ENCODE measurements at places on chromosomes 1 and 21. TPM values are rescaled to one million over a fixed set of nuclear protein-coding genes. Genes with fewer than 3 reads are reported as not detected.

- no peak for DNase-seq
Measured at GRCh38 chr1:202837746-202838262, 27.1 kb downstream of the PCAT6 start.

DNA sequence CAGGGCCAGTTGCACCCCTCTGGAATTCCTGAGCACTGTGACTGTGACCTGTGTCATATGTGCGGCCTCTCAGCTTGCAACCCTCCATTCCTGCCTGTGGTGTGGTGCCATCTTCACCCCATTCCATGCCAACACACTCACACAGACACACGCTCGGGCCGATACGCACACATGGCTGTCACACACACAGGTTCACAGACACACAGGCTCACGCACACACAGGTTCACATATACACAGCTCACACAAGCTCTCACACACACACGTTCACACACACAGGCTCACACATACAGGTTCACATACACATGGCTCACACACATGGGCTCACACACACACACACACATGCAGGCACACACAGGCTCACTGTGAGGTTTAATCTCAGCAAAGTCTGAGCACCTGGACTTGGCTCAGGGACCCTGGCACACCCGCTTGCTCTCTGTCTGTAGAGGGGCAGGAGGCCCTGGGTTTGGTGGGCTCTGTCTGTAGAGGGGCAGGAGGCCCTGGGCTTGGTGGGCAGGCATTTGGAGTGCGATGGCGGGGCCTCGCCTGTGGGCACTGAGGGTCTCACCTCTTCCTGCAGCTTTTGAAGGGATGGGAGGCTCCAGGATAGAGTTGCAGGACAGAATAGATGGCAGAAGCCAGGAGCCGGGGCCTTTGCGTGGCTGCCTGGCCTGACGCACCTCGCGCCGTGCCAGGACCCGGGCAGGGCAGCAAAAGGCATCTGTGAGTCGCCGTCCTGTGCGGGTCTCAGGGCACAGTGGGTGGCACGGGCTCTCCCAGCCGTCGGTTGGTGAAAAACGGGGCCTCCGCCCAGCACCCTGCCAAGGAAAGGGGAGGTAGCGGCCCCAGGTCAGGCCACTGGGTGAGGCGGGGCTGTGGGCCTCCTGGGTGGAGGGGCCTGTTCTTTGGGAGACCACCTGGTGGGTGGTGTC is 17.1 kb downstream of the COL18A1 start:
- DNase-seq = no peak

DNA sequence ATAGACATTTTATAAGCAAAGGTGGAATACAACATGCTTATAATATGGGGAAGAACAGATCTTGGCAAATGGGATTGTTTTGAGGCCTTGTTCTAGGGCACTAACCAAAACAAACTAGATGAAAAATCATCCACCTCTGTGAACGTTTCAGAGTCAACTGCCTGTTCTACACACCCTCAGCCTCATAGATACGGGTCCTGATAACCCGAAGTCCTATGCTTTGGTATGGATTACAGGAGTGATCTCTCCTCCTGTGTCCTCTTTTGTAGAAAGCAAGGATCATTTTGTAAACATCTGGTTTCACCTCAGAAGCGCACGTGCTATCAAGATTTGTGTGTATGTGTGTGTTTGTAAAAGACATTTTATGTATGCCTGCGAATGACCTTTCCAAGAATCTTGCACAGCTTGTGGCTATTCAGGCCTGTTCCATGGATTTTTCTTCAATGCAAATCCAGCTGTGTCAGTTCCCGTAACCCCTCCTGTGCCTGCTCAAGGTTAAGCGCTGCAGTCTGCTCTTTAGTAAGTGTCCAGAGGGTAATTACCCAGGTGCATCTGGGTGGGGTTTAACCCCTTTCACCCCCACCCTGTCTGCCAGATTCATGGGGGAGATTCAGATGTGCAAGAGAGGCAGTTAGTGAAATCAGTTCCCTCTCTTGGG is 132.4 kb downstream of the ROR1 start:
- no peak for DNase-seq

The TTLL7 gene
- 0.12 TPM for total RNA-seq

The RGS4 gene
- not detected for total RNA-seq

- DNase-seq = no peak
Measured at GRCh38 chr1:38153066-38153777, 106.6 kb upstream of the POU3F1 start.

DNA sequence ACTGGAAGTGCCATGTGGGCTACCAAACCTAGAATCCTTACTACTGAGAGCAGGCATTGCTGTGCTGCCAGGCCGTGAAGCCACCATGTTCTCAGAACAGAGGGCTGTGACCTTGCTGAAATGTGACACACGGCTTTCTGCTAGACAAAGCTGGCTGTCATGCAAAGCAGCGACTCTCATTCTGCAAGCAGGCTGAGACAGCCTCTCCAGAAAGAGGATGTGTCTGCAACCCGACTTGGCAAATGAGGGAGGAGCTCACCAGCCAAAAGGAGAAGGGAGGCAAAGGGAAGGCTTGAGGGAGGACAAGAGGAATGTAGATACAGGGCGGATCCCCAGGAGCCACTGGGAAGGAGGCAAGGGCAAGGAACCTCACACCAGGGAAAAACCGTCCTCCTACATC is 85.7 kb upstream of the KRTAP19-8 start:
- DNase-seq = no peak

DNA sequence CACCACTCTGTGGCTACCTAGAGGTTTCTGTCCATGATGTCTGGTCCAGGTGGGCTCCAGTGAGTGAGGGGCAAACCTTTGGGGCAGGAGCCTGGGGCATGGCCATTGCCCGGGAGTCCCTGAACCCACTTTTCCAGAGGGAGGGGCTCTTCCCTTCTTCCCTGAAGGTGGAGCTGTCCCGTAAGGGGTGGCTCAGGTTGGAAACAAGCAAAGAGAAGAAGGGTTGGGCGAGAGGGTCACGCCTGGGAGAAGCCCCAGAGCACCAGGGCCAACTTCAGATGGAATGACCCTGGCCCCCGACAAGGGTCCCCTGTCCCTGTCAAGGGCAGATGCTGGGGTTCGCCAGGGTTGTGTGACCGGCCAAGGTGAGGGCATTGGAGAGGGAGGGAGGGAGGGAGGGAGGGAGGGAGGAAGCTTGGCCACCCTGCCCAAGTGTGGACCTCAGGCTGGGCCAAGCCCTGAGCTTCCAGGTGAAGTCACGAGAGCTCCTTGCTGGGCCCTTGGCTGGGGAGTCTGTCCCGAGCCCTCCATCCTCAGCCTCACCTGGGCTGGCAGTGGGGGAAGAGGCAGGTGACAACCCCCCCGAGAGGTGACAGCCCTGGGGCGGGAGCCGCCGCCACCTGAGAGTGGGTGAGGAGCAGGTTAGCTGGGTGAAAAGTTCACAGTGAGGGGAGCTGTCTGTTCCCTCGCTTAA is 69.6 kb downstream of the DHRS3 start:
- no peak for DNase-seq

The TFF3 gene
- total RNA-seq = not detected

- no peak for DNase-seq
Measured at GRCh38 chr1:234743791-234744611, 134.0 kb upstream of the IRF2BP2 start.

DNA sequence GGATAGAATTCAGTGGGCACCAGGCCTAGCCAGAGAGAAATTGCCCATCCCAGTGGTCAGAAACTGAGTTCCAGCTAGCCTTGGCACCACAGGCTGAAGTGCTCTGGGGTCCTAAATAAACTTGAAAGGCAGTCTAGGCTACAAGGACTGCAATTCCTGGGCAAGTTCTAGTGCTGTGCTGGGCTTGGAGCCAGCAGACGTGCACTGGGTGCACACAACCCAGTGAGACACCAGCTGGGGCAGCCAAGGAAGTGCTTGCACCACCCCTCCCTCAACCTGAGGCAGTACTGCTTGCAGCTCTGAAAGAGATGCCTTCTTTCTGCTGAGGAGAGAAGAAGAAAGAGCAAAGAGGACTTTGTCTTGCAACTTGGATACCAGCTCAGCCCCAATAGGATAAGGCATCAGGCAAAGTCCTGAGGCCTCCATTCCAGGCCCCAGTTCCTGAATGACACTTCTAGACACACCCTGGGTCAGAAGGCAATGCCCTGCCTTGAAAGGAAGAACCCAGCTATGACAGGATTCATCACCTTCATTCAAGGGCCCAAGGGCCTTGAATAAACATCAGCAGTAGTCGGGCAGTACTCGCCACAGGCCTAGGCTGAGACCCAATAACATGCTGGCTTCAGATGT is 55.1 kb downstream of the OVGP1 start:
- DNase-seq = no peak

- no peak for DNase-seq
Measured at GRCh38 chr1:25560001-25560400, 16.6 kb downstream of the LDLRAP1 start.

DNA sequence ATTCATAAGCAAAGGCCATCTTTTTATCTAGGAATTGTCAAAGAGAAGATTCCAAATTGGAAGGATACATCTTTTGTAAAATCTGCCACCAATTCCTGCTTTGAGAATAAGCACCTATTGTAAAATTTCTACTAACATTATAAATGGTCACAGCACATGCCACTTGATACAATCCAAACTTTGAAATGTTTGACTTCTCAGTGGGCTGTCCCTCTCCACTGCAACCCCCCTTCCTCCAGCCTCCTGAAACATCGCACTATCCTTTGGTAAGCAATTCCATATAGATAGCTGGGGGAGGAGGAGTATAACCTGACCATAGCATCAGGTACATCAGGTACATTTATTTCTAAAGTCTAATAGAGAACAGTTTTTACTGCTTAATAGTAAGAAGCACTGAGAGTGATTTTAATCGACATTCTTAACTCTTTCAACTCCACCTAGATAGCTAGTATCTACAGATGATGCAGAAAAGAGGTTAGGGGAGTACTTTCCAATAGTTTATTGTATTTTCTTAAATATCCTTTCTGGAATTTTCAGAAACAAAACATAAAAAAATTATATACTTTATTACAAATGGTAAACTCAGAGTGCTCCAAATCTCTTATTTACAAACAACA is 2.9 kb downstream of the JUN start:
- DNase-seq = no peak

- no peak for DNase-seq
Measured at GRCh38 chr1:26702680-26703038, 6.8 kb downstream of the ARID1A start.

GRCh38 chr21:38804789-38805327 is 871 bp upstream of the ETS2 start:
- DNase-seq = no peak

The TEX38 gene
- total RNA-seq = not detected

DNA sequence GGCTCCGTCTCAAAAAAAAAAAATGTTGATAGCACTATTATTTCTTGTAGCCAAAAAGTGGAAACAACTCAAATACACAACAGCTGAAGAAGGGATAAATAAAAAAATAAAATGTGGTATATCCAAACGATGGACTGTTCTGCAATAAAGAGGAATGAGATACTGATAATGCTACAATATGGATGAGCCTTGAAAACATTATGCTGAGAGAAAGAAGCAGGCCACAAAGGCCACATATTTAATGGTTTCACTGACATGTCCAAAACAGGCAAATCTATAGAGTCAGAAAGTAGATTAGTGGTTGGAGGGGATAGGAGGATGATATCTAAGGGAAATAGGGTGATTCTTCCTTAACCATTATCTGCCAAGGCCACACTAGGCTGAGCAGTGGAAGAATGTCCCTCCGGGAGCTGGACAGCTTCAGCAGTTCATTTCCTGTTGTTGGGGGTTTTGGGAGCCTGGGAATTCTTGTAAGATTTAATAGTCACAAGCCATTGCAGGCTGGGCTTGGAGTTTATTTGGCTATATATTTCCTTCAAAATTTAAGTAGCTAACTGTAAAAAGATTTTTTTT is 53.5 kb downstream of the ST3GAL3 start:
- no peak for DNase-seq

DNA sequence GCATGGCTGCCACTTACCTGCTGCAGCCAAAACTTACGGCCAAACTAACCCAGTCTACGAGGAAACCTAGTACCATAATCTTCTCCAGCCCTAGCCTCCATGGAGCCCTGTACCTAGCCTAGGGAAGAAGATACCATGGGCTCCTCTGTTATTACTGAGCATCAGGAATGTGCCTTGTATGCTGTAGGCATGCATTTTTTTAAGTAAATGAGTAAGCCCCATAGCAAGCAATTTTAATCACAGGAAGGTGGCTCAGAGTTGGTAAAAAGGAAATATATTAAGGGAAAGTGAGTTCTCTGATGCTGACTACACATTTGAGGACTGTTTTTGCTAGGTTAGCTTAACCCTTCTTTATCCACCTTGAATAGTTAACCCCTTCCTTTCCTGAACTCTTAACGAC is 21.2 kb downstream of the NFASC start:
- no peak for DNase-seq

GRCh38 chr1:206453111-206453510 is 17.2 kb upstream of the IKBKE start:
- no peak for DNase-seq

GRCh38 chr1:203612932-203613682 is 13.5 kb upstream of the ATP2B4 start:
- DNase-seq = no peak

The IQCC gene
- 3.5 TPM for total RNA-seq

- no peak for DNase-seq
Measured at GRCh38 chr21:33774551-33774950, 132.2 kb downstream of the ITSN1 start.

DNA sequence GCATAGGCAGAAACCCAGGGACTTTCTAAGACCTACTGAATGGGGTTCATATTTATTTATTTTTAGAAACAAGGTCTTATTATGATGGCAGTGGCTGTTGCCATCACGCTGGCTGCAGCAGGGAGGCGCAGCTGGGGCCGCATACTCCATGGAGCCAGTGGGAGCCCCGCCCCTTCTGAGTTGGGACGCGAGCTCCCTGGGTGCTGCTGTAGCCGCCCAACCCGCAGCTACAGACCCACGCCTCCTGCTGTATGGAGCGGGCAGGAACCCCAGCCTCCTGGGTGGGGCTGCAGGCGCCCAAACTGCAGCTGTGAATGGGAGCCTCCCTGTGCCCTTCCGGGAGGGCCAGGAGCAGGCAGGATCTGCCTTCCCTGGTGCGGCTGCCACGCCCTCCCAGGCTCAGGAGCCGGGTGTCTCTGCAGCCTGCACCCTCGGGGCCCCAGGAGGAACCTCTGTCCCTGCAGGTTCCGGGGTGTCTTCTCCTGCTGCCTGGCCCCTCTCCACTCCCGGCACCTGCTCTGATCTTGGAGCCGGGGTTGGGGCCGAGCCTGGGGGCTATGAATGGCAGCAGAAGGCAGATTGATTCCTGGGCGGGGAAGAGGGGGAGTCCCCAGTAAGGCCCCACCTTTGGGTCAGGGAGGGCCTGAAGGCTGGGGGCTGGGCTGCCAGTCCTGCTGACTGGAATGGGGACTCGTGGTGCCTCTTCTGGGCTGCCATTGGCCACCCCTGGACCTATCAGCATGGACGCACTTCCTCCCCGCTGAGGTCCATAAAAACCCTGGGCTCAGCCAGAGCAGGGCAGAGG is 66.5 kb upstream of the LRRN2 start:
- no peak for DNase-seq

Measured in activated B cell treated with CpG ODN at 0.5 μM for 24 hours (primary cell).